ENCODE measurements at places on chromosomes 6 and 20.

- no peak for DNase-seq
These were observed 138.0 kb upstream of the TBX18 start for GRCh38 chr6:84902354-84902928.

- DNase-seq = no peak
These were observed 1.7 kb downstream of the SLC22A23 start for GRCh38 chr6:3455147-3455568.

DNA sequence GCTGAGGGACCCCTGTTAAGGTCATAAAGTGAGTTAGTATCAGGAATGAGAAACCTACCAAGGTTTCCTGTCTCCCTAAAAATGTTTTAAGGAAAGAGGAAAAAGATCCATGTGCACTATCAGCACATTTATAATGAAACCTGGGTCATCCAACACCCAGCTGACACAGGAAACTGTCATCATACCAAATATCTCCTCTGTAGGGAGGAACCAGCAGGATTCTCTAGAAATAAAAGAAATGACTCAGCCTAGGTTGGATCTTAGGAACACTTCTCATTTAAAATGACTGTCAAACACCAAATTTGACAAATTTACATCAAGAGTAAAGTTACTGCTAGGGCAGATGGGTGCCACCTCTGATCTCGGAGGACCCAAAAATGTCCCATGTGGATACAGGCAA is 21.7 kb downstream of the GFOD1 start:
- no peak for DNase-seq

DNA sequence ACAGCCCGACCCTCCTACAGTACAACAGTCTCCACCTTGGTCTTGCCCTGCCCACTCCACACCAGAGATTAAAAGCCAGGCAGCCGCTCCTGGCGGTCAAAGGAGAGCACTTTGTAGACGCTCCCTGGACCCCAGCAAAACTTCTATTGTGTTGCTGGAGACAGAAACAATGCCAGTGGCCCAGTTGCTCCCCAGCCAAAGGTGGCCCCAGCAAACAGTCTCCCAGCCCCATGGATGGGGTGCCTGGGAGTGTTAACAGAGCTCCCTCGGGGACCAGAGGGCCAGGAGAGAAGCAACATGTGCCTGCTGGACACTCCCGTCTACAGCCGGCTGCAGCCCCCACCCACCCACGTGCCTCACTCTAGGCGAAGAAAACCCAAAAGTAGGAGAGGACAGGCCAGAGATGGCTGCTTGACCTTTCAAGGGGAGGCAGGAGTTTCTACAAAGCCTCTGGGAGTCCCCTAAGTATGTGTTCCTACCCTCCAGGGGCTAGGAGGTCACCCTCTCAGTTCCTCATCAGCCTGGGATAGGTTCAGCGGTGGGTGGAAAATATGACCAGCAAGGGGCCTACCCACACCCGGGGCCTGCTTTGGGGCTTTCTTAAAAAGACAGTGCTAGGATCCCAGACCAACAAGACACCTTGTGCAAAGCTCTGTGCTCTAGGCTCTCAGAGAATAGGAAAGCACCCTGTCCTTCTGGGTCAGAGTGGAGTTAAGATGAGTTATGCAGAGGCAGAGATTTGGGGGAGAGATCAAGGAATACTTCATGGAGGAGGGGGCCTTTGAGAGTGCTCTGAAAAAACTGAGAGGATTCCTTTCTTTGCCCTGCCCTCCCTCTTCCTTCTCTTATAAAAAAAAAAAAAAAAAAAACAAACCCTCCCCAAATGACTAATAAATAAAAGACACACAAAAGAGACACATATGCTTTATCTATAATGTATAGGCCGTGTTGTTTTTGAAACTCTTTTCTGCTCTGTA is 19.0 kb upstream of the PREX1 start:
- peak; percentile 38 for DNase-seq

DNA sequence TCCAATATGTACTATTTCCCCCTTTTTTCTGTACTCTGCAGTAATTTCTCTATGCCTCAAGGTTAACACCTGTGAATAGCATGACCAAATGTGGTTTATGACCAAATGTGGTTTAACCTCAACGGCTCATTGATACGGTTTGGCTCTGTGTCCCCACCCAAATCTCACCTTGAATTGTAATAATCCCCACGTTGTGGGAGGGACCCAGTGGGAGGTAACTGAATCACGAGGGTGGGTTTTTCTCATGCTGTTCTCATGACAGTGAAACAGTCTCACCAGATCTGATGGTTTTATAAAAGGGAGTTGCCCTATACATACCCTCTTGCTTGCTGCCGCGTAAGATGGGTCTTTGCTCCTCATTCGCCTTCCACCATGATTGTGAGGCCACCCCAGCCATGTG is 18.7 kb downstream of the DEK start:
- DNase-seq = peak; percentile 20

DNA sequence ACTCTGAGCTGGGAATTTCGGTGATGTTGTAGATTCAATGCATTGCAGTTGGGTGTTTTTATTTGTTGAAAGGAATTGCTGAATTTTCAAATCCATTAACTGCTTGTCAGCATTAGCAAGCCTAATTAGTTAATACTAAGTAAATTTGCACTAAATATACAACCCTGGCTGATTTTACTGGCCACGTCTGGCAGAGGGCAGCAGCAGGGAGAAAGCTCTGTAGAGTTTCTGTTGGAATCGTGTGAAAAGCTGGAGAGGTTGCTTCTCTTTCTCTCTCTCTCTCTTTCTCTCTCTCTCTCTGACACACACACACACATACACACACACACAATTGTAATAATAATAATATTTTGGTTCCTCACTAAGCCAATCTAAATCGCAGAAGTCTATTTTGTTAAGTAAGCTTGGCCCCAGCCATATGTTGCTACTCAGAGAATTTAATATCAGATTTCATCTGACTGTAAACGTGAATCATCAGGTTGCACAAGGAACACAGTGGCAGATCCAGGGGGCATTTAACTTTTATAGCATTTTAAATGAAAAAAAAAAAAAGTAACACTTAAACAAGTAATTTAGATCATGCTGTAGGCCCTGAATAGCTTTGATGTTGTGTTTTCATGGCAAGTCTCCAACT is 289.5 kb downstream of the ESR1 start:
- no peak for DNase-seq

GRCh38 chr6:139821676-139822223 is 447.3 kb upstream of the CITED2 start:
- no peak for DNase-seq

DNA sequence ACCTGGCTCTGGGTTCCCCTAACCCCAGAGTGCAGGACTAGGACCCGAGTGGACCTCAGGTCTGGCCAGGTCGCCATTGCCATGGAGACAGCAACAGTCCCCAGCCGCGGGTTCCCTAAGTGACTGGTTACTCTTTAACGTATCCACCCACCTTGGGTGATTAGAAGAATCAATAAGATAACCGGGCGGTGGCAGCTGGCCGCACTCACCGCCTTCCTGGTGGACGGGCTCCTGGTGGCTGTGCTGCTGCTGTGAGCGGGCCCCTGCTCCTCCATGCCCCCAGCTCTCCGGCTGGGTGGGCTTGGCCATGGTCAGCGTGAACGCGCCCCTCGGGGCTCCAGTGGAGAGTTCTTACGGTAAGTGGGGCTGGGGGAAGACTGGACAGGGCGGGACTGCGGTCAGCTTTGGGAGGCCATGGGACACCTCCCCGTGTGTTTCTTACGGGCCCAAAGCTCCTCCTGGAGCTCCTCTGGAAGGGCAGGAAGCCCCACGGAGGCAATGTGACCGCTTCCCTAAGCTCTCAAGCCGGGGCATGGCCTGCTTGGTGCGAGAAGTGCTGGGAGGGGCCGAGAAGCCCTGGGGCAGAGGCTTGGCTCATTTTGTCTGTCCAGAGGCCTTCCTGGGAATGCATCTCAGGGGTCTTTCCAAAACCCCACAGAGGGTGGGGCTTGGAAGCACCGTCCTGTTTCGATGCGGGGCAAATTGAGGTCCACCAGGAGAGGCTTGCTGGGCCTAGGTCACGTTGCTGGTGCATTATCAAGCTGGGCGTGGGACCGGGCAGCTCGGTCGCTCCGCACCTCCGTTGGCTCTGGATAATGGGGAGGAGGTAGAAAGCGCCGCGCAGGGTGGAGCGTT is at the start of gene HNF4A:
Gene HNF4A (plus strand): TSS at position 202 of the 855 bp plus-strand sequence. CDS start 106 bp downstream, at position 308.
- no peak for DNase-seq

DNA sequence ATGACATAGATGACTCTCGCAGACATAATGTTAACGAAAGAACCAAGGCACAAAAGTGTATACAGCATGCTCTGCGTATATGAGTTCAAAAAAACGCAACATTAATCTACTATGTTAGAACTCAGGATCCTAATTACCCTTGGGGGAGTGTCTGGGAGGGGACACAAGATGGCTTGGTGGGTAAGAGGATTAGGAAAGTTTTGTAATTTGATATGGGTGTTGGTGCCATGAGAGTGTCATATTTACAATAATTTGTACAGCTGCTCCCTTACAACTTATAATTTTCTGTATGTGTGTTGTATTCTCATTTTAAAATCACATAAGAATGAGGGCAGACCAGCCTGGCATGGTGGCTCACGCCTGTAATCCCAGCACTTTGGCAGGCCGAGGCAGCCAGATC is 38.6 kb downstream of the TFEB start:
- no peak for DNase-seq

- no peak for DNase-seq
These were observed 62.4 kb downstream of the JAG1 start for GRCh38 chr20:10611357-10611756.

- DNase-seq = no peak
These were observed 41.0 kb downstream of the PHF3 start for GRCh38 chr6:63676412-63677114.

DNA sequence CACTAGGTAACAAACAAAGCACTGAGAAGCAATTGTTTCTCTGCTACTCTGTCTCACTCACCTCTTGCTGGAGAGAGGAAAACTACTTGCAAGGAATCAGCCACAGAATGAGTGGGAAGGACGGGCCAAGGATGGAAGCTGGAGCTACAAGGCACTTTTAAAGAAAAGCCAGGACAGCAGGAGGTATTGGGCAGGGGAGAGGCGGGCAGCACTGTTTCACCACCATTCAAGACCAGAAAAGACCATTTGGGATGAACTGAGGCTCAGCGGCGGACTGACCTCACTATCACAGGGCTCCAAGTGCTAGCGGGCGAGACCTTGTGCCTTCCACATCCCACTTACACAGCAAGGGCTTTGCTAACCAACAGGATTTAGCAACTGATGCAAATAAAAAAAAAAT is 137.4 kb downstream of the IPCEF1 start:
- no peak for DNase-seq

DNA sequence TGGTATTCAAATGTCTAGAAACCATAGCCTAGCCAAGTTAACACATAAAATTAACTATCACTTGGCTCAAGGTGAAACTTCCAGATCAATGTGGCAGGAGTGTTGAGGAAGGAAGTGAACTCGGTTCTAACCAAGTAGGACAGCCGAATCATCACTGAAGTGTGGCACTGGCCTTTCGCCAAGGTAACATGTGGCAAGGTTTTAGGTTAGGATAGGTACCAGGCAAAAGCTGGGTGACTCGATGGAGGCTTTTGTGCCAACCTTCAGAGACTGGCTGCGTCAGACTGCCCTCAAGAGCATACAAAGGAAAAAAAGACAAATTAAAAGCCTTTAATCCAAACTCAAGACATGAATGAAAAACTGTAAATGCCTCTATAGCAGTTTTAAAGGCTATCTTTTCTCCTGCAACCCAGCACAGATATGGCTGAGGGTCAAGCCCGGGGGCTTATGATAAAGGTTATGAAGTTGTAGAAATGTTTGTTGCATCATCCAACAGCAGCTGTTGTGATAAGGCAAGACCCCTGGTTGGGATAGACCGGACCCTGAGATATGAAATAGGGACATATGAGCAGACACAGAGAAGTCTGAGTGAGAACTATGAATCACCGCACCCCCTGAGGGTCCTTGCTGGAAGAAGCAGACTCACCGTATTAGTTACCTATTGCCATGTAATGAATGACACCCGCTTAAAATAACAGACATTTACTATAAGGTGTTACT is 11.9 kb downstream of the PSMB9 start:
- no peak for DNase-seq

DNA sequence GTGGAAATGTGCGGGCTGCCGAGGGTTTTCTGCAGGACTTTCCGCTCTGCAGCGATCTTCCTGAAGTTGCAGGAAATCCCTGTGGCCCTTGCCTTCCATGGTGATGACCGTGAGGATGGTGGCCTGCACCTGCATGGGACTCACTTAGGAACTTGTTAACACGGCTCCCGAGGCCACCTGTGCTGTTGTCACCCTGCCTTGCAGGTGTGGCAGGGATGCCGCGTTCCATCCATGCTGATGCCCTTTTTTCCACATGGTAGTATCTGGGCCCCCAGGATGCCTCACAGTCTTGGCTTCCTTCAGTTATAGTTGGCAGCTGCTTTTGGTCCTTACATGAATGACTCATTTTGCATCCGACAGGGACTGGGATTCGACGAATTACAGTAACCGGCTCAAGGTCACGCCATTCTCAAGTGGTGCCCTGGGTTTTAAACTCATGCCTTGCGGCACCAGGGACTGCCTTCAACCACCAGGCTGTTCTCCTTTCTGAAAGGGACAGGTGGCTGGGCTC is 37.2 kb downstream of the SYNJ2 start:
- DNase-seq = no peak

- DNase-seq = no peak
These were observed 282.0 kb downstream of the BTBD3 start for GRCh38 chr20:12199703-12200102.

DNA sequence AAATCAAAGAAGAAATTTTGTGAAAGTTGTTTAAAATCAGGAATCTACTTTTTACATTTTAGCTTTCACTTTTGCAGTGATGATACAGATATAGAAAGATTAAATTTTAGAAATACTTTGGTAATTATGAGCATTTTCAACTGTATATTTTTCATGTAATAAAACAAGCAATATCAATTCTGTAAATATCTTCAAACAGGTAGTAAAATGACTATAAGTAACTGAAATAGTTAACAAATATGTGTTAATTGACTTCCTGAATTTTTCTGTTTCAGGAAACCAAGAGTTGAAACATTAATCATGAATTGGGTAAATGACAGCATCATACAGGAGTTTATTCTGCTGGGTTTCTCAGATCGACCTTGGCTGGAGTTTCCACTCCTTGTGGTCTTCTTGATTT is at the start of gene OR2B6:
Gene OR2B6 (plus strand): TSS at position 301 of the 400 bp plus-strand sequence. CDS start 0 bp downstream, at position 301.
- no peak for DNase-seq

GRCh38 chr6:113653275-113653674 is 203.9 kb upstream of the MARCKS start:
- no peak for DNase-seq

GRCh38 chr6:87755708-87756671 is 54.0 kb upstream of the AKIRIN2 start:
- DNase-seq = no peak

GRCh38 chr6:166441325-166442078 is 58.8 kb upstream of the MPC1 start:
- DNase-seq = no peak

DNA sequence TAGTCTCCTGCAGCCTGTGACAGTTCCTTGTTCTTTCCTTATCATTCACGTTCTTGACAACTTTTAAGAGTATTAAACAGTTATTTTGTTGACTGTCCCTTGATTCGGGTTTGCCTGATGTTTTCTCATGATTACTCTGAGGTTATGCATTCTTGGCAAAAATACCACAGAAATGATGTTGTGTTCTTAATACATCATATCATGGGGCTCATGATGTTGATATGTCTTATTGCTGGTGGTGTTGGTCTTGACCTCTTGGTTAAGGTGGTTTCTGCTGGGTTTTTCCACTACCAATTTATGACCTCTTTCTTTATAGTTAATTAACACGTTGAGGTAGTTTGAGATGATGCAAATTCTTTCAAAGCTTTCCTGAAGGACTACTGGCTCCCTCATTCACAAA is 59.1 kb downstream of the ZHX3 start:
- no peak for DNase-seq

Measured in stimulated activated naive CD4-positive, alpha-beta T cell treated with Interleukin-2 at 50 U/mL for 16 hours (primary cell).